Psoas muscle (tissue), 8 donors: ENCODE measurements at places on chromosomes 5 and 9. TPM values are rescaled to one million over a fixed set of nuclear protein-coding genes. Genes with fewer than 3 reads are reported as not detected.
A peak's percentile ranks its signal among the peaks of the same experiment; 100 is the strongest.

GRCh38 chr5:157607371-157608161 is 32.0 kb upstream of the ADAM19 start:
- no peaks in the 10 kb centered on the region for H3K27me3 ChIP-seq
- H3K36me3 ChIP-seq = no peaks in the 10 kb centered on the region
- peaks cover 7% of the 10 kb centered on the region for H3K4me1 ChIP-seq

DNA sequence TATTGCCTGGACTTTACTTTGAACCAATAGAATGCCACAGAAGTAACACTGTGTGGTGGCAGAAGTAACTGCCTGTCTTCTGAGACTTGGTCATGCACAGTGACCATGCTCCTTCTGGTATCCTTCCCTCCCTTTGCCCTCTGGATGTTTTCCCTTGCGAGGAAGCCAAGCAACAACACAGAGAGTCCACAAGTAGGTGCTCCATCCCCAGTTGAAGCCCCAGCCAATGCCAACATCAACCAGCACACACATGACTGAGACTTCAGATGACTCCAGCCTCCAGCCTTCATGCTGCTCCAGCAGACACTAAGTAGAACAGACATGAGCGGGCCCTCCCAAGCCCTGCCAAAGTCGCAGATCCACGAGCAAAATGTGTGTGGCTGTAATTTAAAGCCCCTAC is 129.6 kb downstream of the EPB41L4A start:
- no peak for DNase-seq
- H3K27me3 ChIP-seq = no peaks in the 10 kb centered on the region
- H3K4me1 ChIP-seq = peaks cover 2% of the 10 kb centered on the region
- H3K27ac ChIP-seq = no peak overlapping the region

WWC1 gene
- total RNA-seq = not detected

- DNase-seq = no peak
- no peak overlapping the region for H3K4me3 ChIP-seq
- no peaks in the 10 kb centered on the region for H3K36me3 ChIP-seq
- no peaks in the 10 kb centered on the region for H3K27me3 ChIP-seq
- no peaks in the 10 kb centered on the region for H3K4me1 ChIP-seq
- H3K27ac ChIP-seq = no peak overlapping the region
Measured at GRCh38 chr5:151286246-151286645, 17.3 kb downstream of the SLC36A3 start.

- H3K27me3 ChIP-seq = no peaks in the 10 kb centered on the region
- peaks cover 21% of the 10 kb centered on the region for H3K4me1 ChIP-seq
- H3K36me3 ChIP-seq = peaks cover 4% of the 10 kb centered on the region
- peak; percentile 77 for DNase-seq
- no peak overlapping the region for H3K27ac ChIP-seq
Measured at GRCh38 chr9:136787690-136788400, 3.3 kb upstream of the TMEM141 start.

C9orf72 gene
- 19.8 TPM for total RNA-seq

DNA sequence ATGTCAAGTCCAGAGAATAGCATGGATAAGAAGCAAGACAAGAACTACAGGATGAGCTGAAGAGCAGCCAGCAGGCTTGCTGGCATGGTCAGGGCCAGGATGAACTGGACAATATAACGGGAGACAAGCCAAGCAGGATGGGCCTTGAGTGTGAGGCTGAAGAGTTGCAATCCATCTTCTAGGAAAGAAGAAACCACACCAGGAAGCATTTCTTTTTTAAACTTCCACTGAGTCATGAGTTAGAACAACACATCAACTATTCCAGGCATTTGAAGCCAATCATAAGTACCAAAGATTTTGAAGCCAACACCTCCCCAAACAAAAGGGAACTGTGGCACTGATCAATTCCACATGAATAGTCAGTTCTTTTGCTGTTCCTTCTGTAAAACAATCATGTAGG is 27.3 kb downstream of the SLC31A2 start:
- H3K4me3 ChIP-seq = no peak overlapping the region
- peaks cover 97% of the 10 kb centered on the region for H3K36me3 ChIP-seq
- no peaks in the 10 kb centered on the region for H3K4me1 ChIP-seq
- H3K27ac ChIP-seq = no peak overlapping the region
